Right atrium auricular region (tissue), 2 donors: ENCODE measurements at places on chromosomes 13 and 19. TPM values are rescaled to one million over a fixed set of nuclear protein-coding genes. Genes with fewer than 3 reads are reported as not detected.

Gene ZNF560
- total RNA-seq: not detected

Gene CYP2A6
- total RNA-seq: not detected

Gene CGB5
- total RNA-seq: not detected

Gene DPF1
- not detected for total RNA-seq

Gene SIGLEC14
- total RNA-seq: 0.26 TPM

Gene PSG3
- total RNA-seq: not detected

Gene OR7C1
- not detected for total RNA-seq

Gene CD33
- 2.3 TPM for total RNA-seq

Gene PSG11
- total RNA-seq: not detected
